ENCODE measurements at places on chromosomes 2 and 18.

- DNase-seq: no peak
Observed at GRCh38 chr2:157414050-157414449, 29.8 kb downstream of the CYTIP start.

- DNase-seq: no peak
Observed at GRCh38 chr2:211948932-211949331, 589.7 kb downstream of the ERBB4 start.

- DNase-seq: peak; percentile 73
Observed at GRCh38 chr2:241762933-241763369, 13.7 kb upstream of the GAL3ST2 start.

DNA sequence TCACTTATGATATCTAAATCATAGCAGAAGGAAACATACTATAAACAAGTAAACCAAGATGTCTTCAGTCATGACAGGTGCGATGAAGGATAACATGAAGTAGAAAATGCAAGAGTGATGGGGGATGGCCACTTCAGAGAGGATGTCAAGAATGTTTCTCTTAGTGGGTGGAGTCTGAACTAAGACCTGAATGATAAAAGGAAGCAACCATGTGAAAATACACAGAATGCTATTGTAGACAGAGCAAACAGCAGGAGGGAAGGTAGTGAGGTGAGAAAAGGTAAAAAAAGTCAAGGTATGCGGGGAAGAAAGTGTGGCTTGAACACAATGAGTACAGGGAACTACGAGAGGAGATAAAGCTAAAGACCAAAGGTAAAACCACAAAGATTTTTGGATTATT, 341.6 kb downstream of the FBXO15 start:
- DNase-seq: no peak

Measured in CD4-positive, alpha-beta T cell treated with Interleukin-6 at 100 ng/mL for 8 hours (primary cell).